ENCODE measurements at places on chromosomes 16 and 17. TPM values are rescaled to one million over a fixed set of nuclear protein-coding genes. Genes with fewer than 3 reads are reported as not detected.

KCNG4 gene
- under 0.01 TPM for total RNA-seq

TBC1D3G gene
- total RNA-seq, result not detected

CDH1 gene
- total RNA-seq, result under 0.01 TPM

NXPH3 gene
- total RNA-seq, result 4.4 TPM

DNAAF8 gene
- 1.1 TPM for total RNA-seq

TMEM92 gene
- total RNA-seq, result not detected

HBA1 gene
- total RNA-seq, result not detected

SMPD3 gene
- total RNA-seq, result not detected

ARL4D gene
- total RNA-seq, result 16.9 TPM

SLC38A8 gene
- total RNA-seq, result not detected

CDR2 gene
- total RNA-seq, result 50.2 TPM

NOG gene
- total RNA-seq, result not detected

CFAP97D1 gene
- total RNA-seq, result under 0.01 TPM

FBXL16 gene
- total RNA-seq, result 0.13 TPM

KRTAP16-1 gene
- not detected for total RNA-seq

Data from aortic smooth muscle cell (primary cell).